ENCODE measurements at places on chromosomes 3 and 15. TPM values are rescaled to one million over a fixed set of nuclear protein-coding genes. Genes with fewer than 3 reads are reported as not detected.

CCR5 gene
- total RNA-seq, result not detected

GRCh38 chr3:54122324-54123002, at the start of gene CACNA2D3:
Gene CACNA2D3, plus strand, starts transcription at chr3:54122552.
- no peaks in the 10 kb centered on the region for H3K36me3 ChIP-seq
- no peak for DNase-seq
- no peaks in the 10 kb centered on the region for H3K4me1 ChIP-seq
- H3K4me3 ChIP-seq, result no peak within 1 kb of the TSS

DNA sequence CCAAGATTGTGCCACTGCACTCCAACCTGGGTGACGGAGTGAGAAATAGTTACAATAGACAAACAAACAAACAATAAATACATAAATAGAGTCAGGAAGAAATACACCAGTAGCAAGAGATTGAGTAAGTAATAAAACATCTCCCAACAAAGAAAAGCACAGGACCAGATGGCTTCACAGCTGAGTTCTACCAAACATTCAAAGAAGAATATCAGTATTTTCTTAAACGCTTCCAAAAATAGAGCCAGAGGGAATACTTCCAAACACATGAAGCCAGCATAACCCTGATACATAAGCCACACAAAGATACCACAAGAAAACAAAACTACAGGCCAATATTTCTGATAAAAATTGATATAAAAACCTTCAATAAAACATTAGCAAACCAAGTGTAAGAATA, 30.7 kb upstream of the IGSF10 start:
- H3K27me3 ChIP-seq, result no peaks in the 10 kb centered on the region
- H3K4me3 ChIP-seq, result no peak overlapping the region
- no peaks in the 10 kb centered on the region for H3K36me3 ChIP-seq
- DNase-seq, result no peak
- H3K27ac ChIP-seq, result no peak overlapping the region
- no peaks in the 10 kb centered on the region for H3K4me1 ChIP-seq

DNA sequence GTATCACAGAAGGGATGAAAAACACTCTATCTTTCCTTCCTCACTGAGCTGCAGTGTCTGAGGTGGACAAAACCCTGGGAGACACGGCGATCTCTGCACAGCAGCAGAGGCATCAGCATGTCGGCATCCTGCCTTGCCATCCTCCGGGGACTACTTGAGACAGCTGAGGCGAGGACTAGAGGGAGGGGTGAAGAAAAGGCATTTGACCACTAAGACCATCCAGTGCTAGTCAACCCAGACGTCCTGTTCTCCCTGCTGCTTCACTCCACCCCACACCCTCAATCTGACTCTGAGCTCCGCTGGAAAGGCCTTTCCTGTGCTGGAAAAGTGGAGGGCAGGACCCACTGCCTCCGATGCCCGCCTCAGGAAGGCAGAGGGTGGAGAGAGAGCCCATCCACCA, 67.3 kb downstream of the VGLL4 start:
- no peak overlapping the region for H3K27ac ChIP-seq
- H3K27me3 ChIP-seq, result no peaks in the 10 kb centered on the region
- H3K36me3 ChIP-seq, result no peaks in the 10 kb centered on the region
- no peak for DNase-seq

LTK gene
- 9.2 TPM for total RNA-seq

DNA sequence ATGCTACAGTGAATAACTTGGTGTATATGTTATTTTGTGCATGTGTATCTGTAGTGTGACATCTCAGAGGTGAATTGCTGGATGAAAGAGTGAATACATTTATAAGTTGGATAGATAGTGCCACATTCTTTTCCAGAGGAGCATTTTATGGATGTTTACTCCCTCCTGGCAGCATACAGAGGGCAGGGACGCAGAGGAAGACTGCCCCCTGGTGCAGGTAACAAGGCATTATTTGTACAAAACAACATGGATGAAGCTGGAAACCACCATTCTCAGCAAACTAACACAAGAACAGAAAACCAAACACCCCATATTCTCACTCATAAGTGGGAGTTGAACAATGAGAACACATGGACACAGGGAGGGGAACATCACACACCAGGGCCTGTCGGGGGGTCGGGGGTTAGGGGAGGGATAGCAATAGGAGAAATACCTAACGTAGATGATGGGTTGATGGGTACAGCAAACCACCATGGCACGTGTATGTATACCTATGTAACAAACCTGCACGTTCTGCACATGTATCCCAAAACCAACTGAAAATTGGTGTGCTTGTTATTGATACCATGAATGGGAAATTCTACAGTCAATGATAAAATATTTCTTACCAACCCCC, 57.9 kb upstream of the CTXND1 start:
- H3K27ac ChIP-seq, result no peak overlapping the region
- H3K36me3 ChIP-seq, result no peaks in the 10 kb centered on the region
- DNase-seq, result peak; percentile 4
- no peaks in the 10 kb centered on the region for H3K4me1 ChIP-seq
- H3K4me3 ChIP-seq, result no peak overlapping the region

DNA sequence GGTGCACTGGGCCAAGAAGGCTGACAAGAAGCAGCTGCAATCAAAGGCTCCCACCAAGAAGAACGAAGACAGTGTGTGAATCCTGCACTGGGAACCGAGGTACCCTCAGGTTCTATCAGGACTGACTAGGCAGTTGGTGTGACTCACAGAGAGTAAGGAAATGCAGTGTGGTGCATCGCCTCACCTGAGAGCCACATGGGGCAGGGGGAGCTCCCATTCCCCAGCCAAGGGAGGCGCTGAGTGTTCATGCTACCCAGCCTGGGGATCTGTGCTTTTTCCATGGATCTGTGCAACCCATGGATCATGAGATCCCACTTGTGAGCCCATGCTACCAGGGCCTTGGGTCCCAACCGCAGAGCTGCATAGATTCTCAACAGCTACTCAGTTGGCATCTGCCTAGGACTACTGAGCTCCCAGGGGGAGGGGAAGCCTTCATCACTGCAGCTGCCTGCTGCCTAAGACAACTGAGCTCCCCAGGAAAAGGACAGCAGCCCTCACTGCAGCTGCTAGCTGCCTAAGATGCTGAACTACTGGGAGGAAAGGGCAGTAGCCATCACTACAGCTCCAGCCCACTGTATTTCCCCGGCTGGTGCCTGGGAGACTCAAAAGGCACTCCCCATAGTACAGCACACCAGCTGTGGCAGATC, 6.9 kb upstream of the PLSCR2 start:
- H3K36me3 ChIP-seq, result no peaks in the 10 kb centered on the region
- H3K27ac ChIP-seq, result no peak overlapping the region
- H3K4me3 ChIP-seq, result no peak overlapping the region

TUBGCP5 gene
- 17.9 TPM for total RNA-seq
